ENCODE measurements at places on chromosomes 16 and 17.

DNA sequence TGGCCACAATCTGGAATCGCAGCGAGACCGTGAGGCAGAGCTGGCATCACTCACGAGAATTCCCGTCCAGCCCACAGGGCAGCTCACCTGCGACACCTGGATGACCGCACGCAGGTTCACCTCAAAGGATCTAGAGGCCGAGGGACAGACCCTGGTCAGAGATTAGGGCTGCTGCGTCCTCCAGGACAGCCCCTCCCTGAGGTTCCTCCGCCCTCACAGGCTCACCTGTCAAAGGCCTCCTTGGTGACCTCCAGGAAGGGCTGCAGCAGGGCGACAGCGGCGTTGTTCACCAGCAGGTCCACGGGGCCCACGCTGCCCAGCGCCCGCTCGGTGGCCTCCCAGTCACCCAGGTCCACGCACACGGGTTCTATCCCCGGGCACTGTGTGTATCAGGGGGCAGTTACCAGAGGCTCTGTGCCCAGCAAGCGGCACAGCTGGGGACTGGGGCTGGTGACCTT is 834 bp downstream of the DCXR start:
- DNase-seq: no peak

GRCh38 chr17:41433586-41433985 is 7.2 kb downstream of the KRT38 start:
- DNase-seq: no peak

DNA sequence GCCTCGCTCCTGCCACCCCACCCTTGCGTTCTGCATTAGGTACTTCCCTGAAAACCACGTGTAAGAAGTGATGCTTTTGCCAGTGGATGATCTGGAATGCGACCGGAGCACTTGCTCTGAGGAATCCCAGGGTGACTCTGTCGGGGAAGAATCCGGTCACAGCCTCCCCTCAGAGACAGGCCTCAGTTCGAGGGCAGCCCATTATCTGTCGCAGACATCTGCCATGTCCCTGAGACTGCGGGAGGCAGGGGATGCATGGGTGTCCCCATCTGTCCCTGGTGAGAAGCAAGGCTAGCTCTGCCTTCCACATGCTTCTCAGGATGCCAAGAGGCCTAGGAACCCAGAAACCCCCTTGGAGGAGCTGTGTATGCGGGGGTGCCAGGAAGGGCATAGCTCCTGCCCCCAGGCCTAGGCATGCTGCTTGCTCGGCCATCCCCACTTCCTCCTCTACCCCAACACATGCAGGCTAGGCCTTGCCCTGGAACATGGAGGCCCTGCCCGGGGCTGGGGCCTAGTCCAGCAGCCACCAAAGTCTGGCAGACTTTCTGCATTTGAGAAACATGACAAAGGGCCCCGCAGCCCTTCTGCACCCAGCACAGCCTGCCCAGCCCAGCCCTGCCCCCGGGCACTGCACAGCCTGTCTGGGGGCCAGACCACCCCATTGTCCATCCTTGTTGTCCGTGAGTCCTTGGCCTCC is 20.5 kb downstream of the MNT start:
- no peak for DNase-seq

DNA sequence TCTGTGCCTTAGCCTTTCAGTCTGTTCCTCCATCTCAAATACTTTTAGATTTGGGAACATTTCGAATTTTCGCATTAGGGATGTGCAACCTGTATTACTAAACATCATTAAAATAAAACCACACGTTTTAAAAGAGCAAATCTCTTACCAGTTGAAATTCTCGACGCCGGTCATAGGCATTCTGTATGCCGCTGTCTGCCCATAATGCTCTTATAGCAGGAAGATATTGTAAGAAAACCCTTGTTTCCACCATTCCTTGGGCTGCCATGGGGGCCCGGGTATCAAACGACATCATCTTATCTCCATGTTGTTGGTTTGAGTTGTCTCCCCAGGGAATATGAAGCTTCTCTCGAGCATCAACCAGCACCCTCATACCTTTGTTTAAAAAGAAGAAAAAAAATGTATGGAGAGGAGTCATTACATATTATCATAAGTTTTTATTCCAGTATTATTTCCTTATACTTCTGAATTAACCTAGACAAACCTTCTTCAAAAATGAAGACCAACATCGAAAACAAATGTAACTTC is 3.1 kb downstream of the GNA13 start:
- peak; percentile 31 for DNase-seq

DNA sequence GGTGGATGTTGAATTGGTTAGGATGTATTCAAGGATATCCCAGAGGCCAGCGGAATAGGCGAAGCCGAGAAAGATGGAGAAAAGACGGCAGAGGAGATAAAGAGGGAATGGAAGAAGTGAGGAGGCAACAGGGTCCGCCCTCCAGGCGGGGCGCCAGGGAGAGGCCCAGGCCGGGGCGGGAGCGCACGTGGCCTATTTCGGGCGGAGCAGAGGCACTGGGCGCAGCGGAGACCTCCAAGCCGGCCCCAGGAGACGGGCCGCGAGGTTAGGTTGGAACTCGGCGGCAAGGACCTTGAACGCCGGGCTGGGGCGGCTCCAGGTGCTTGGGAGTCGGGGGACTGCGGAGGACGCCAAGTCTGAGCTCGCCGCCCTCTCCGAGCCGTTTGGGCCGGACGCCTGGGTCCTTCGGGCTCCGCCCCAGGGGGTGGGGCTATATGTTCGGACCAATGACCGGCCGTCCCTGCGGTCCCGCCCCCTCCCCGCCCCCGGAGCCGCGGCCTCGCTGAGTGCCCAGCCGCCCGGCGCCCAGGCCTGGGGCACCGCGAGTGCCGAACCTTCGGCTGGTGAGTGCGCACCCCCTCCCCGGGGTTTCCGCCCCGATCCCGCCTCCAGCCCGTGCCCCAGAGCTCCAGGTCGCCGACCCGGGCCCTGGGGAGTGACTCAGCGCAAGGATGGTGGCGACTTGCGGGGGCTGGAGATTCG is at the start of gene ZNF771:
ZNF771 (plus strand) TSS at position 505 of the 702 bp plus-strand sequence. CDS start 448 bp downstream, outside the sequence.
- DNase-seq: peak; percentile 93

DNA sequence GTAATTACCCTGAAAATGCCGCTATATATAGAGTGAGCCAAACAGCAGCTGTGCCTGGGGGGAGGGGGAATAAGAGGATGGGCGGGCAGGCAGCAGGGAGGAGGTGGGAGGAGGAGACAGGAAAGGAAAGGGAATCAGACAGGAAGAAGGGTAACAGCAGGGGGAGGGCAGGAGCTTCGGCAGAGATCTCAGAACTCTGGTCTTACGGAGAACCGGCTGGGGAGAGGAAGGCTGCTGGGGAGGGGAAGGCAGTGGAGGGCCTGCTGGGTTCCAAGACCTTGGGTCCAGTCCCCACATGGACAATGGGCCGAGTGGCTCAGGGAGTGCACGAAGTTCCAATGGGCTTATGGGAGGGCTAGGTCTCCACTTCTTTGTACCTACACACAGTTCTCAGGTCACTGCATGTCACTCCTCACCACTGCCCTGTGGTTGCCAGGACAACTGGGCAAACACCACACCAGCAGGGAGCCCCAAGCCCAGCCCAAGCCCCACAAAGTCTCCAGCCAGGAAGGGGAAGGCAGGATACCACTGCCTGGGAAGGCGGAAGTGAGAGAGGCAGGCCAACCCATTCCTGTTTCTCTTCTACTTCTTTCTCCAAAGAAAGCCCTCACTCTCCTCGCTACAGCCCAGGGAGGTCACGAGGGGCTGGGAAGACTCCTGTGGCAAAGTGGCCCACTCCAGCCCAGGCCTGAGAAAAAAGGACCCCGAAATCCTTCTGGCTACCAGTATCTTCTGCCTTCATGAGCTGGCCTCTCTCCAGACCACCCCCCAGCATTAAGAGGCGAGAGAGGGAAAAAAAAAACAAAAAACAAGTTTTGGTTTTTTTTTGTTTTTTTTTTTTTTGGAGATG is 25.3 kb downstream of the G6PC3 start:
- DNase-seq: peak; percentile 97

DNA sequence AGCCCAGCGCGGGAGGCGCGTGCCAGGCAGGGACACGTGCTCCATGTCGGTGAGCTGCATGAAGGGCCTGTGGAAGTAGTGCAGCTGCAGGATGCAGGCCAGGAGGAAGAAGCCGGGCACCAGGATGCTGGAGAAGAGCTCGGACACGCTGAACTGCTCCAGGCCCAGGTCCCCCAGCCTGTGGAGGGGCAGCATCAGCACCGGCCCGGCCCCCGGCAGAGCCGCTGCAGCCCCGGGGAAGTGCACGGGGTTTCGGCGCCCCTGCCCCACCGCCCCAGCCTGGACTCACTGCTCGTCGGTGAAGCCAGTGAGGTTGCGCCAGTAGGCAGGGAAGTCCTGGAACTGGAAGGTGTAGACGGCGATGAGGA is 28.0 kb downstream of the CTU2 start:
- no peak for DNase-seq

GRCh38 chr16:80167657-80168390 is 373.0 kb upstream of the DYNLRB2 start:
- no peak for DNase-seq

All from SJSA1 (cell line).